Dermis blood vessel endothelial cell (primary cell): ENCODE measurements at places on chromosomes 11 and 22. TPM values are rescaled to one million over a fixed set of nuclear protein-coding genes. Genes with fewer than 3 reads are reported as not detected.

DNA sequence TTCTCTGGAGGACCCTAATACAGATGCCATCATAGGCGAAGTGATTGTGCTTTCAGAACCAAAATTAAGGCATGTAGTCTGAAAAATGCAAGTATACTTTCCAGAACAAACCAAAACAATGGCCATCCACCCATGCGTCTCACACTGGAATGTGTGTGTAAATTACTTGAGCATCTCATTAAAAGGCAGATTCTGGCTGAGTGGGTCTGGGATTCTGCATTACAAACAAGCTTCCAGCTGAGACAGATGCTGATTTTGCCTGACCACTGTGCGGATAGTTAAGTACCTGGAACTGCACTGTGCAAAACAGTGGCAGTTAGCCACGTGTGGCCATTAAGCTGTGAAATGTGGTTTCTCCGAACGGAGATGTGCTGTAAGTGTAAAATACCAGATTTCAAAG is 26.2 kb downstream of the RRP7A start:
- DNase-seq, result no peak

- no peak for DNase-seq
These were observed 558.6 kb downstream of the NTM start for GRCh38 chr11:131928992-131929391.

- DNase-seq, result no peak
These were observed 9.7 kb downstream of the SMARCB1 start for GRCh38 chr22:23796461-23796860.

GRCh38 chr22:37912171-37912570 is 6.1 kb downstream of the MICALL1 start:
- DNase-seq, result no peak

DNA sequence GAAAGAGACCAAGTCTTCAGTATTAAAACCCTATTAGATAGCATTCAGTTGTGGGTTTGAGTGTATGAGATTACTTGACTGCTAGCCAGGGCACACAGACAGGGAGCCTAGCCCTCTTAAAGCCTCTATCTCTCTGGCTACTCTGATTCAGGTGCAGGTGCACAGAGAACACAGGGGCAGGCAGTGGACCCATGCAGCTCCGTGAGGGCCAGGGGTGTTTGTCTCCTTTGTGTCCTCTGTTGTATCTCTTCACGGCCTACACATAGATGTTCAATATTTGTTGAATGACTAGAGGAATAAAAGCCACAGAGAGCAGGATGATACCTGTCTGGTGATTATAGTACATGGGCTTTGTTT is 21.5 kb upstream of the AIFM3 start:
- DNase-seq, result no peak

- DNase-seq, result no peak
These were observed 20.6 kb downstream of the OR52A5 start for GRCh38 chr11:5117588-5117987.

- no peak for DNase-seq
These were observed 19.7 kb downstream of the ATG16L2 start for GRCh38 chr11:72833811-72834493.

DNA sequence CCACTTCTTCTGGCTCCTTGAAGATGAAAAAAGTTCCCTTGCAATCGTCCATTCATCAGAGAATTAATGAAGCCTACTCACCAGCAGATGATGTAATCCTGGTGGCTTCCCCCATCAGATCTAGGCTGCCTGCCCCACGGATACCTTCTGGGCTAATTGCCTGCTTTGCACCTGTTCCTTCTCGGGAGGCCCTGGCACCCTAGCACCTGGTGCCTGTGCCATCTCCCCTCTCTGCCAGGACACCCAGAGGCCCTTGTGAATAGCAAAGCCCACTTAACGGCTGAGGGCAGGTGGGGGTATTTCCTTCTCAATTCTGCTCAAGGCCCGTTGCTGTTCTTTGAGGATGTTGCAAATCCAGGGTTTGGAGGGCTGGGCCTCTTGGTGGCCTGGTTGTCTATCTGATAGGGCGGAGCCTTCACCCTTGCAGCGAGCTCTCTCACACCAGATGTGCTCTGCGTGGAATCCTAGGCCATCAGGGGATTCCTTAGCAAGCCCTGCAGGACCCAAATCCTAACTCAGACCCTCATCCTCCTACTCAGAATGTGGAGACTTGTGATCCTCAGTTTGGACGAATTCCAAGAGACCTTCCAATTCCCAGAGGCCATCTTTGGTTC is at the start of gene LMO2:
Gene LMO2, minus strand, starts transcription at position 363 of the 614 bp plus-strand sequence. CDS start 22,360 bp downstream, outside the sequence.
- DNase-seq, result no peak

- DNase-seq, result no peak
These were observed 3.9 kb downstream of the UCP3 start for GRCh38 chr11:74004759-74005615.

DNA sequence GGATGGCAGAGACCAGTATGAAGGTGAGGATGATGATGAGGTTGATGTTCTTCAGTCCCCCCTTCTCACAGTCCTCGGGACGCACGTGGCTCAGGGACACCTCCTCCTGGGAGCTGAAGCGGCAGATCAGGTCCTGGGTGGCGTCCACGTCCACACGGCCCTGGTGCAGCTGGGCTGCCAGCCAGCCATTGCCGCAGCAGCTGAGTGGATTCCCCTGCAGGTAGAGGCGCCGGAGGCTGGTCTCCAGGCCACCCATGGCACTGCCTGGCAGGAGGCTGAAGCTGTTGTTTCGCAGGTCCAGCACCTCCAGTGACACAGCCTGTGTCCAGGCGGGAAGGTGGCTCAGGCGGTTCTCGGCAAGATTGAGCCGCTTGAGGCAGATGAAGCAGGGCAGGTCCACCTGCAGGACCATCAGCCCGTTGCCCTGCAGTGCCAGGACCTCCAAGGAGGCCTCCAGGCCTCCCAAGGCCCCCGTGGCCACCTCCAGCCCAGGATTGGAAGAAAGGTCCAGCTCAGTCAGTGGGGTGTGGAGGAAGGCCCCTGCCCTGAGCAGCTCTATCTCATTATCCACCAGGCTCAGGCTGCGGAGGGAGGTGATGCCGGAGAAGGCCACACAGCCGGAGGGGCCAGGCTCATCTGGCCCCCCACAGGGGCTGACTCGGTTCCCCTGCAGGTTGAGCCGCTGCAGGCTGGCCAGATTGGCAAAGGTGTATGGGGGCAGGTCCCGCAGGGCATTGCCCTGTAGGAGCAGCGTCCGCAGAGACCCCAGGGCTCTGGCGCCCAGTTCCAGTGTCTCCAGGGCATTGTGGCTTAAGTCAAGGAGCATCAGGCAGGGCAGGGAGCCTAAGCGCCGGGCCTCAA is 10.6 kb downstream of the LRRC32 start:
- no peak for DNase-seq

- no peak for DNase-seq
These were observed 2.2 kb downstream of the PAK1 start for GRCh38 chr11:77471558-77472193.

DNA sequence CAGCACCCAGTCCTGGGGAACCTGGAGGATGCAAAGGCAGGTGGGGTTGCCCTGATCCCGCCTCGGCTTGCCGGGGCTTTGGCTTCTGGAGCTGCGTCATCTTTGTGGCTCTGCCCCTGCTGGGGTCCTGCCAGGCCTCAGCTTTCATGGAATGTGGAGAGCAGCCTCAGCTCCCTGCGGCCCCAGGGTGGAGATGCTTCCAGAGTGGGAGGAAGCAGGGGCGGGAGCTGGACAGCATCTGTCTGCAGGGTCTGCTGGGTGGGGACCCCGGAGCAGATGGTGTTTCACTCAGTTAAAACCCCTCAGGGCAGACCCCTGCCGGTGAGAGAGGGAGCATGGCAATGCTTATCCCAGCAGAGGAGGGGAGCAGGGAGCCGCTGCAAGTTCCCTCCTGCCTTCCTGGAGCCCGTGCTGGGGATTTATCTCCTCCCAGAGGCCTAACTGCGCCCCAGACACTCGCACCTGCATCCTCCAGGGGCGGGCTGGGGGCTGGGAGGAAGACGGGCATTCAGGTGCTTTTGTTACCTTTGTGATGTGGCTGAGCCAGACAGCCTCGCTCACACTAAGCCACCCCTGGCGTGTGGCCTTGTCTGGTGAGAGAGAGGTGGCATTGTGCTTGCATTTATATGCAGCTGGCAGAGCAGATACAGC is 15.7 kb downstream of the GRIK4 start:
- DNase-seq, result no peak

DNA sequence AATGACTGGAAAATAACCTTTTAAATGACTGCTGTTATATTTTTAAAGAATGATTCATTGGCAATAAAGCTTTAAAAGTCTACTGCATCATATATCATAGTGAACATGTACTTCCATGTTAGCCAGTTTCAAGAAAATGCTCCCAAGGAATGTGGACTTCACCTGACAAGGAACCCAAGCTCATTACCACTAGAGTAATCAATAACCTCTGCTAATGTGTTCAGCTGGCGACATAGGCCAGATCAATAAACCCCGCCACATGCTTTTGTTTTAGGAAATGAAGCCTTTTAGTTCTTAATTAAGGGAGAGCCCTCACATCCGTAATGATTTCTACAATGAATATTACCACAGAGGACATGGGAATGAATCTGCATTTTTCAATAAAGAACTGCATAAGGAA is 1219.9 kb upstream of the CNTN5 start:
- no peak for DNase-seq

- DNase-seq, result peak; percentile 81
These were observed 34.6 kb upstream of the CEP126 start for GRCh38 chr11:101880222-101880621.

DNA sequence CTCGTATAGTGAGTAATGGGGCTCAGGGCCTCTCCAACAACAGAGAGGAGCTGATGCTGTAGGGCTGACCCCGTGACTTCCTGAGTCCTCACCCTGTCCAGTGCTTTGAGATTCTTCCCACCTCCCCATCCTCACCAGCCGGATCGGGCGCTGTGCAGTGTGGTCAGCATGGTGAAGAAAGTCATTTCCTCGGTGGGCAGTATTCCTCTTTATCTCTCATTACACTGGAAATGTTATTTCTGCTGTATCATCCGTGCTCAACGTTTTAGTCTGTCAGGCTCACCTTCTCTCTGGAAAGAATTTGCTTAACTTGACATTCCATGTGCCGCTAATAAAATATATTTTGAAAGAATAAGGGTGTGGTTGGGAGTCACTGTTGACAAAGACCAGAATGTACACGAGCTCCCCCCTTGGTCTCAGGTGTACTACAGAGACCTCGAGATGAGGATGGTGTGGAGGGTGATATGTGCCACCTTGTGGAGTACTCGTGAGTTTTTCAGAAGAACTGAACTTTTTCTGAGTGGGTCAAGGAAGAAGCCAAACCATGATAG is 25.7 kb upstream of the SCGB1A1 start:
- DNase-seq, result peak; percentile 15

GRCh38 chr11:20661445-20661844 is 7.9 kb upstream of the NELL1 start:
- DNase-seq, result no peak

DNA sequence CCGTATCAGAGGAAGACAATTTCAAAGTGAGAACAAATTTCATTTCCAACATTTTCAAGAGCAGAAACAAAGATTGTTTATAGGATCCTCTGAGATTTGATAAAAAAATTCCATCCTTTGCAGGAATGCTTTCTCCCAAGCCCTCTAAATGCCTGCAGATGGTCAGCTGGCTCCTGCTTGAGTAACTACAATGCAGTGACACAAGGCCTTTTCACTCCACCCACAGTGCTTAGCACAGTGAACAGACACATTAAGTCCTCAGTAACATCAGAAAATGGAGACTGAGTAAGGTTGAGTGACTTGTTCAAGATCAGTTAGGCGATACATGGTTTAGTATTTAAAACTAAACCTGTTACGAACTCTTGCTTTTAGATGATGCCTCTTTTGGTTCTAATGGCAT is 527.1 kb upstream of the CCDC90B start:
- DNase-seq, result no peak

DNA sequence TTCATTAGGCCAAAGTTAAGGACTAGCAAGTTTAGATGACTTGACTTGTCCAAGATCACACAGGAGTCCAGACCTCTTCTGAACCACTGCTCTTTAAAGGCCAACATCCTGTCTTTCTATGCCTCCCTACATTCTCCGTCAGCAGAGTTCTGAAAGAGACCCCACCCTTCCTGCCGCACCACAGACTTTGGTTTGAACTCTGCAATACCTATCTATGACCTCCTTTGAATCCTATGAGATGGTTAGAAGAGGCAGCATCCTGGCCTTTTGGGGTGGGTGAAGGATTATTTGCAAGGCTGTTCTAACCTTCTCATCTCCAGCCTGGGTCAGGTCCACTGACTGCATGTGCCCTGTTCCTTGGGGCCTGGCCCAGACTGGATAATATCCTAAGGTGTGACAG is 4.3 kb upstream of the RRM1 start:
- DNase-seq, result no peak

DNA sequence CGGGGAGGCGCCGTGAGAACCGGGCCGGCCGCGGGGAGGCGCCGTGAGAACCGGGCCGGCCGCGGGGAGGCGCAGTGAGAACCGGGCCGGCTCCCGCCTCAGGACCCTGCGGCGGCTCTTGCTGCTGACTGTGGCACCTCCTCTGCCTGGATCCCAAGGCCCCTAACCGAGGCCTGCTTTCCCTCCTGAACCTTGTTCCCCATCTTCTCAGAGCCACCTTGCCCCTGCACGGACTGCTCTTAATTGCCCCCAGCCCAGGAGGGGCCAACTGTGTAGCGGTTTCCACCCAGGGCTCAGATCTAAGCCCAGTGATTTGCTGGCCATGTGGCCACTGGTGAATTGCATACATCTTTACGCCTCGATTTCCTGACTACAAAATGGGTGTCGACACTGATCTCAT is 112.2 kb upstream of the B3GAT1 start:
- DNase-seq, result no peak

- DNase-seq, result no peak
These were observed 20.3 kb downstream of the PARVG start for GRCh38 chr22:44200855-44201550.

The IL17REL gene
- 0.05 and 0.17 TPM in 2 replicates for total RNA-seq

The OR51D1 gene
- not detected in 2 replicates for total RNA-seq

The PATE2 gene
- not detected in 2 replicates for total RNA-seq

The FOLR1 gene
- total RNA-seq, result 0.14 and 0.68 TPM in 2 replicates

The ASCL3 gene
- total RNA-seq, result not detected in 2 replicates

The TESMIN gene
- total RNA-seq, result 2.4 and 6.0 TPM in 2 replicates

The TRIM51 gene
- total RNA-seq, result not detected in 2 replicates

The MPPED2 gene
- 0.09 and 0.85 TPM in 2 replicates for total RNA-seq

The TRIM29 gene
- total RNA-seq, result not detected in 2 replicates

The SCGB2A2 gene
- total RNA-seq, result not detected in 2 replicates

The DNAJB7 gene
- total RNA-seq, result not detected in 2 replicates

The CATSPERZ gene
- not detected in 2 replicates for total RNA-seq

The MYEOV gene
- total RNA-seq, result 0.05 TPM in 1 of 2 replicates, not detected in the other

The MMP13 gene
- not detected in 2 replicates for total RNA-seq

The NPTXR gene
- total RNA-seq, result 0.34 and 0.84 TPM in 2 replicates
